T-helper 9 cell (primary cell): ENCODE measurements at places on chromosomes 3 and 15.

- no peak for DNase-seq
Observed at GRCh38 chr3:146125951-146126350, 35.0 kb downstream of the PLOD2 start.

- DNase-seq: no peak
Observed at GRCh38 chr3:138919325-138919724, 27.6 kb downstream of the FOXL2 start.

GRCh38 chr3:5140230-5140621 is 18.1 kb downstream of the ARL8B start:
- no peak for DNase-seq

- no peak for DNase-seq
Observed at GRCh38 chr3:80366808-80367548, 599.2 kb upstream of the ROBO1 start.

DNA sequence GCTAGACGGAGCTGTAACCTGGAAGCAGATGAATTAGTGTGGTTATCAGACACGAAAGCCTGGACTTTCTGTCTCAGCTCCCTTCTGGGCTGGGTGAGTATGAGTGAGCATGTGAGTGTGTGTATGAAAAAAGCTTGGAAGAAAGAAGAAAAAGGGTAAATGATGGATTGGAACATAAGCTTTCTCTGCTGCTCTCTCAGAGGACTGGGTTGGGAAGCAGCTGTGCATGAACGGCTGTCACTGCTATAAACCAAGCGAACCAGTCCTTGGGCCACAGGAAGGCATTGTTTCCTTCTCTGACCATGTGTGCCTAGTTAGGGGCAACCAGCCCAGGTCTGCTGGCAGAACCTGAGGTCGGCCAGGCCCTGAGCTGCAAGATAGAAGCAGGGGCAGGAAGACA is 37.0 kb downstream of the UMPS start:
- no peak for DNase-seq

- no peak for DNase-seq
Observed at GRCh38 chr3:25171118-25171807, 256.8 kb upstream of the RARB start.

DNA sequence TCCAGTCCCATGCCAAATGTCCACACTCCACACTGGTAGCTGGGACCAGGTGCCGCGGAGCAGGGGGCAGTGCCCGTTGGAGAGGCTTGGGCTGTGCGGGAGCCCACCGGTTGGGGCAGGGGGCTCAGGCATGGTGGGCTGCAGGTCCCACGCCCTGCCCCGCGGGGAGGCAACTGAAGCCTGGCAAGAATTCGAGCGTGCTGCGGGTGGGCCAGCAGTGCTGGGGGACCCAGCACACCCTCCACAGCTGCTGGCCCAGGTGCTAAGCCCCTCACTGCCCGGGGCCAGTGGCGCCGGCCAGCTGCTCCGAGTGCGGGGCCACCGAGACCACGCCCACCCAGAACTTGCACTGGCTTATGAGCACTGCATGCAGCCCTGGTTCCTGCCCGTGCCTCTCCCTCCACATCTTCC is 479.4 kb downstream of the ZNF385D start:
- DNase-seq: no peak

DNA sequence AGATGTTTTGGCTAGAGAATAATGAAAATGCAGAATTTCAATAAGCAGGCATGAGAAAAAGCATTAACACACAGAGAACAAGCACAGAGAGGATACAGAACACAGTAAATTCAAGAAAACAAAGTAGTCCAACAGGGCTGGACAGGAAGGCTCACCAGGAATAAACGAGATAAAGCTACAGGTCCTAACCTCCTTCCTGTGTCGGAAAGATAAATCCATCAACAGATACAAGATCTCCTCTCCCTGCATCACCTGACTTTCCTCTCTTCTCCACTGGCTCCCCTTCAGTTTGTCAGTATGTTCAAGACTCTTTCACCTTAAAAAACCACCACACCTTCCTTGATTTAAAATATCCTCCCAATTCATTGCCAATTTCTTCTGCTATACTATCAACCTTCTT is 11.4 kb downstream of the CPEB1 start:
- no peak for DNase-seq

DNA sequence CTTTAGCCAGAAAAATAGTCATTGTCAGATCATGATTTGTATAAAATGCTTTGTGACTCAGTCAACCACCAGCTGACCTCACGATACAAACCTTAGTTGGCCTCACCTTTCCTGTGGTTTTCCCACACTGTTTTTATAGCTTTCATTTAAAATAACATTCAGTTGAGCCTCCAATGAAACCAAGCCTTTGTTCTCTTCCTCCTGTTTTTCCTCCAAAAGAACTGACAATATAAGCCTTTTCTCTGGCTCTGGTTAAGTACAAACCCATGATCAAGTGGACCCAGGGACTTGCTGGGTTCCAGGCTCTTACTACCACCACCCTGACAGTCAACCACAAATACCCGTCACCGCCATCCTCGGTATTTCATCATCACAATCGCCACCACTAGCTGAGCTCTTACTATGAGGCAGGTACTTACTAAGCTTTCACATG is 81.7 kb downstream of the TAMM41 start:
- no peak for DNase-seq

DNA sequence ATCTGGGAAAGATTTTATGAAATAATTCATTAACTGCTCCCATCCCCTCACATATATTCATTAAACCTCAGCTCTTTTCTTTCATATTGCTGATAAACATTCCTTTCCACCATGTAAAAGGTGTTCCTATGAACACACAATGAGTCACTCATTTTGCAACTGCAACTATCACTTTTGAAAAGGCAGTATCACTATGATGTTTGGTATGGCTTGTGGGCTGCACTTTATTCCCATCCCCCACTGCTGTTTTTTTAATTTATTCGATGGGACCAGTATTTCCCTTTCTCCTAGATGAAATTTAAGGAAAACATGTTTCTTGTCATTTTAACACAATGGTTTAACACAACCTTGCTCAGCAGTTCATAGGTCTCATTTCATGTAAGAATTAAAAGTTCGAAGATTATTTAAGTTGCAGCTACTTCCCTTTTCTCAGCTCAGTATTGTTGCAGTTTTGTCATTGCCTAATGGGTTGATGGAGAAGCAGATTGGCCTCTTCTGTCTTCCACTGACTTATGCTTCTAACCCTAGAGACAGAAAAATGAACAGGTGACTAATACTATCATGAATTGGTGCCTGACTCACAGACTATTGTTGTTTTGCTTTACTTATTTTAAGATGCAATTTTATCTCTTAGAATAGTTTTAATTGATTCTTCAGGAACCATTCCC is 280.3 kb downstream of the ZPLD1 start:
- no peak for DNase-seq

DNA sequence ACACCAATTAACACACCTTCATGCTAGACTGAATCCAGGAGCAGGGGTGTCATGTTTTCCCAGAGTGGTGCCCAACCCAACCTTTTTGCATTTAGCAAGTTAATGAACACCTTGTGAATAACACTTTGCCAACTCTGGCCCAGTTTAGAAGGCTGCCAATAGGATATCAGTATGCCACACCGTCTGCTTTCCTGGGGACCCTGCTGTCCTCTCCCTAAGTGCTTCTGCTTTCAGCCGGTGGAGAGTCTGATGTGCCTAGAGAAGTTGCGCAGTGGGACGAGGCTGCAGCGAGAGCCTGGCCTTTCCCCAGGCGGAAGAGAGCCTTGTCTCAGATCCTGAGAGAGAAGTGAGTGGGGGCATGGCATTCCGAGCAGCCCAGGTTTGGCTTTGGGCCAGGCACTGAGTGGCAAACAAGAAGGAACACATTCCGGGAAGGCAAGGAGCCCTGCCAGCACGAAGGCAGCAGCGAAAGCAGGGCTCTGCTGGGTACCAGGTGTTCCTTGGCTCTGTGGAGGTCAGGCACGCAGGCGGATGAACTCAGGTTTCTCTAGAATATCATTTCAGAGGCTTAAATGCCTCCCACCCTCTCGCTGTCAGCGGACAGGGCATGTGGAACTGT is 36.9 kb downstream of the SENP8 start:
- no peak for DNase-seq

DNA sequence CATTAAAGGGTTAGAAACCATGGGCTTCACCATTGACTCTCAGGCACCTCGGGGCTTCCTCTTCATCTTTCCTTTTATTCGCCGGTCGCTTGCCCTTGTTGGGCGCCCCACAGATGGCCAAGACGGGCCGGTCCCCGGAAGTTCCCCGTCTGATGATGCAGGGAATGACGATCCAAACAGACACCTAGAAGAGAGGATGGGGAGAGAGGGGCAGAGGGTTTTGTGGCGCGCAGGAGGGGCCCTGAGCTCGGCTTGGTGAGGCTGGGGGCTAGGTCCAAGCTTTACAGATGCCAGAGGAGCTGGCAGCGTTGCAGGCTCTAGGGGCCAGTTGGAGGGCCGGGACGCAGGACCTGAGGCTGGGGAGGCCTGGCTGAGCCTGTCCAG is 532 bp upstream of the ESYT3 start:
- no peak for DNase-seq

- DNase-seq: peak; percentile 33
Observed at GRCh38 chr15:66566963-66567531, 1.2 kb upstream of the LCTL start.

DNA sequence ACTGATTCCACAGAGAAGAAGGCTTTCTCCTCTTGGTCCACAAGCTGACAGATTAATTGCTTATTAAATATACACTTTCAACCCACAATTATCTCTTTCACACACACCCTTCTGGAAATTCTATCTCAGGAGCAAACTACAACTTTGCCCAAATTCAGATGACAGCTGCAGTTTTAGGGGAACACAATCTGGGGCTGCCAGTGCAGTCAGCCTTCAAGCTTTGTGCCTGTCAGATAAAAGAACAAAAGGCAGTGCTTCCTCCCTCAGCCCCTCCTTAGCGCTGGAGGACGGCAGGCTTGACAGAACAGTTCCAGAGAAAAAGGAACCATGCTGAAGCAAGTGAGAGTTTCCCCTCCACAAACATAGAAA is 99.6 kb downstream of the TMCC1 start:
- no peak for DNase-seq

- DNase-seq: no peak
Observed at GRCh38 chr15:38316311-38316710, 63.7 kb downstream of the SPRED1 start.

DNA sequence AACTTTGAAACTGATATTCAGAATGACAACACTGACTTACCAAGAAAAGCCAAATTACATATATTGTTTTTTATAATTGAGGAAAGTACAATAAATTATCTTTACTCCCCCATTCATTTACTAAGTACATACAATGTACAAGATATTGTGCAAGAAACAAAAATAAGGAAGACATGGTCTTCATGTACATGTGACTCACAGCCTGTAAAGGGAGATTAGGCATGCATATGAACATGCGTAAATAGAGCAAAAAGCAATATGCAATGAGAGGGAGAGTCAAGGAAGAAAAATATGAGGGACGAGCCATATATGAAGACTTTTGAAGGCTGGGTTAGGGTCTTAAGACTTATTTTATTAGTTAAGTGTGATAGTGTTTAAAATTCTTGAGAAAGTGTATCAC is 258.4 kb downstream of the GBE1 start:
- no peak for DNase-seq

GRCh38 chr3:158916111-158916510 is 114.3 kb downstream of the MFSD1 start:
- DNase-seq: no peak

- DNase-seq: peak; percentile 35
Observed at GRCh38 chr3:101828691-101829436, 20.4 kb upstream of the NFKBIZ start.

DNA sequence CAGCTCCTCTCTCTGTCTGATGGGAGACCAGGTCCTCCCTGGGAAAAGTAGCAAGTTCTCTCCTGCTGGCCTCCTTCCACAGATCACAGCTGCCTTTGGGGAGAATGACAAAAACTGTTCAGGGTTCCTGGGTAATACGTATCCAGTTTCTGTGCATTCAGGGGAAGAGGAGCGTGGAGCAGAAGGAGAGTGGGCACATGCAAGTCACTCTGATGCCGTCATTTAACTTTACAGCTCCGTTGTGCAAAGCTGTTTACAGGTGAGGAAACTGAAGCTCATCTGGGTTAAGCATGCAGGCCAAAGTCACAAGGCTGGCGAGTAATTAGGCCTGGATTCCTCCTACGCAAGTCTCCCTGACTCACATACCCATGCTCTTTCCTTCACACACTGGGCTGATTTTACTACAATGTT is 7.5 kb upstream of the TM4SF1 start:
- no peak for DNase-seq

- no peak for DNase-seq
Observed at GRCh38 chr3:125083776-125084175, 28.0 kb upstream of the HEG1 start.

DNA sequence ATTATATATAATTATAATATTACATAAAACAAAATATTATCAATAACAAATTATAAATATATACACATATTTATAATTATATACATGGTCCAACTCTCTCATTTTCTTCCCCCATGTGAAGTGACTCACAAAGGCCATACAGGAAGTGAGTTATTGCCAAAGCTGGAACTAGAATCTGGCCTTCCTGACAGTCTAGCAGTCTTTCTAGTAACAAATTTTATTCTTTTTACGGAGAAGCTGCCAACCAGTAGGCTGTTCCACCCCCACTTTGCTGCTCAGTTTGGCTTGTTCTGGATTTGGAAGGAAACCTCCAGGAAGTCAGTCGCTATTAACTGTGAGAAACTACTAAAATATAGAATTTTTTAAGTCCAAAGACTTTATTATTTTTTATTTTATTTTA is 79.6 kb downstream of the DHX36 start:
- no peak for DNase-seq

DNA sequence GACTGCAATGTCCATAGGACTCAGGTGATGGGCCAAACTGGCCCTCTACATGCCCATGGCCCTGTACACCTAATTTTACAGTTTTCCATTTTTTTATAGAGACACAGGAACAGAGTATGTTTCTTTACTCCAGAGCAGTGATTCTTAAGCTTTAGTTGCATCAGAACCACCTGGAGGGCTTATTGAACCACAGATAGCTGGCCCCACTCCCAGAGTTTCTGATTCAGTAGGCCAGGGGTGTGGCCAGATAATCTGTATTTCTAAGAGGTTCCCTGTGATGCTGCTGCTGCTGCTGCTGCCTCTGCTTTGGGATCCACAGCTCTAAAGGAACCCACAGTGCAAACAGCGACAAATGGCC is 5.1 kb downstream of the RBP1 start:
- no peak for DNase-seq

- peak; percentile 48 for DNase-seq
Observed at GRCh38 chr15:79310985-79311900, at the start of gene TMED3. TMED3 (plus strand) TSS chr15:79311112; CDS start chr15:79311250, 138 bp downstream.

DNA sequence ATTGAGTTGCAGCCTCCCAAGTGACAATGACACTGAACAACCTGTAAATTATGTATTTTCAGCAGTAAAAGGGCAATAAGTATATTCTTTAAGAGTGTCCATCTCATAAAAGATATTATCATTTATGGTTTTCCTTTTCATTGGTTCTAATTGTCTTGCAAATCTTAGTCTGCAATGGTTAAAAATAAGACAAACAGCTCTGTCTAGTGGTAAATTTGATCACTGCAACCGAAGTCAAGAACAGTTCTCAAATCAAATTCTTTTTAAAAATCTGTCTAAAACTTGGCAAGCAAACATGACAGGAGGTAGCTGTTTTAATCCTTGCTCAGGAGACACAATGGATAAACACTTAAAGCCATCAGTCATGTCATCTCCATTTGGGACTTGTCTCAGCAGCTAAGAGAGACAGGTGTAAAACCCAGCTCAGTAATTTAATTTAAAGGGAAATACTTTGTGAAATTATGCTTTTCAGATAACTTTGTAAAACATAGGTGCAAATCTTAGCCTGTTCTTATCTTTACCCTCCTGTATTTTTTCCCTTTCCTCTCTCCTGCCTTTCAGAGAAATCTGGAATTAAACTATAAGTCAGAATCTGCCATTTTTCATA is 150.3 kb upstream of the ARHGEF26 start:
- no peak for DNase-seq

- DNase-seq: no peak
Observed at GRCh38 chr15:75156326-75157215, 45.1 kb upstream of the C15orf39 start.
